Colonic mucosa (tissue), 4 donors: ENCODE measurements at places on chromosomes 1 and 21. TPM values are rescaled to one million over a fixed set of nuclear protein-coding genes. Genes with fewer than 3 reads are reported as not detected.

RIMKLA gene
- 30.9 TPM for total RNA-seq

MRPS15 gene
- 57.9 TPM for total RNA-seq

S100B gene
- total RNA-seq, result 3.3 TPM

CHD1L gene
- 40.7 TPM for total RNA-seq

DPYD gene
- total RNA-seq, result 11.7 TPM

WDR64 gene
- total RNA-seq, result not detected

RNF223 gene
- total RNA-seq, result 5.7 TPM

XCL1 gene
- total RNA-seq, result 0.17 TPM

DMBX1 gene
- total RNA-seq, result not detected

NUP210L gene
- 0.11 TPM for total RNA-seq

GUK1 gene
- total RNA-seq, result 178 TPM

LHX8 gene
- total RNA-seq, result not detected

BEND5 gene
- 4.9 TPM for total RNA-seq

SRRM1 gene
- 110 TPM for total RNA-seq

PRAMEF5 gene
- not detected for total RNA-seq

IVL gene
- total RNA-seq, result not detected

LACTBL1 gene
- total RNA-seq, result not detected

CASZ1 gene
- 56.0 TPM for total RNA-seq

NPHS2 gene
- total RNA-seq, result not detected

DNAI4 gene
- 12.8 TPM for total RNA-seq

GSTM5 gene
- 2.0 TPM for total RNA-seq

MORC3 gene
- 28.9 TPM for total RNA-seq

DCST2 gene
- total RNA-seq, result 1.7 TPM

IARS2 gene
- 80.6 TPM for total RNA-seq

CALML6 gene
- 0.17 TPM for total RNA-seq

SERTAD4 gene
- total RNA-seq, result 4.6 TPM

FNDC10 gene
- total RNA-seq, result 4.2 TPM

DNAJB4 gene
- total RNA-seq, result 12.2 TPM

CYP4Z1 gene
- total RNA-seq, result not detected
